H4 (cell line): ENCODE measurements at places on chromosomes 13 and 19. TPM values are rescaled to one million over a fixed set of nuclear protein-coding genes. Genes with fewer than 3 reads are reported as not detected.

GRCh38 chr19:18120127-18120526 is 22.5 kb downstream of the MAST3 start:
- DNase-seq: no peak

DNA sequence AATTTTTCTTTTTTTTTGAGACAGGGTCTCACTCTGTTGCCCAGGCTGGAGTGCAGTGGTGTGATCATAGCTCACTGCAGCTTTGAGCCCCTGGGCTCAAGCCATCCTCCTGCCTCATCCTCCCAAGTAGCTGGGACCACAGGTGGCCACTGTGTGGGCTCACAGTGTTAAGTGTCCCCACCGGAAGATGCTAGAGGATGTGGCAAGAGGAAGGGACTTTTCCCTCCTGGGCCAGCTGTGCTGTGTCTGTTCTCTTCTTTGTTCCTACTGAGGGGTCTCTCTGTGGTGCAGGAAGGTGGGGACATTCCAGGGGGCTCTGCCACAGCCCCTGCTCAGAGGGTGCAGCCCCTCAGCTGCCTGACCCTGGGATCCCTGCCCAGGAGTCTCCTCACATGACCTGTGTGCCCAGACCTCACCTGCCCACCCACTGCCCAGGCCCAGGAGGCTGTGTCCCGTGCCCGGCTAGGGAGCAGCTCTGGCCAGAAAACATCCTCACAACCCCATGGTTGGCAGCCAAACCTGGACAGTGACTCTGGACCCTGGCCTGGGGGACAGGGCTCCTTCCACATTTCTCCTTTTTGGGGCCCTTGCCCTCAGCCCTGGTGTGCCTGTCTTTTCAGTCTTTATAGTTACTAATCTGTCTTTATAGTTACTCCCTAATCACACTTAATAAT is 14.4 kb upstream of the ANKRD10 start:
- no peak for DNase-seq

DNA sequence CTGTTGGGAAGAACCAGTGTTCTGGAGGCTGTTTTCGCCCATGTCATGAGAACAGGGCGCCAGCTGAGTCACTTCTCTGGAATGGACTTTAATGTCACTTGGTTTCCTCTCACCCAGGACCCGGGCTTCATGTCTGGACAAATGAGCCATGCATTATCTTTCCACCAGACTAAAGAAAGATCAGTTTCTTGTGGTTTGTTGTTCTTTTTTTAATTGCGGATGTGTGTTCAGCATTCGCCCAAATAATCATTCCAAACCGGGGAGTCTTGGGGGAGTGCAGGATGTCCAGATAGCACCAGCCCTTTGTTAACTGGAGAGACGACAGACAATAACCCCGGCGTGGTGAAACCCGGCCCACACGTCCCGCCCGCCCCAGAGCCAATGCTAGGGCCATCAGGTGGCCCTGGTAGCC is 102.5 kb downstream of the COL4A2 start:
- DNase-seq: peak; percentile 65

DNA sequence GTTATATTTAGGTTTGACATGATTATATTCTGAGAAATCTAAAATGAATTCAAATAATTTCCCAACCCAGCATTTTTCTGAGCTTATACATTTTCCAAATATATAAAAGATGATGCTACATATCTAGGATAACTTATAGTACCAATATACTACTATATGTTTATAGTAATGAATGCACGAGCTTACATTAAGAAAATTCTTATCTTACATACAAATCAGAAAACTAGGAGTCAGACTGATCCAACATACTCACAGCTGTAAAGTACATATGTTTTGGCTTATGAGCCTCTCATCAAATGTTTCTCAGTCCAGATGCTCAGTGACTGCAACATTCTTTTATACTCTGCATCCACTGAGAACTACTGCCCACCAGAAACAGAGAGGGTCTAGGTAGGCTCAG is 491.3 kb upstream of the KLF12 start:
- DNase-seq: no peak

GRCh38 chr13:24173795-24174194 is 13.3 kb downstream of the SPATA13 start:
- DNase-seq: no peak

DNA sequence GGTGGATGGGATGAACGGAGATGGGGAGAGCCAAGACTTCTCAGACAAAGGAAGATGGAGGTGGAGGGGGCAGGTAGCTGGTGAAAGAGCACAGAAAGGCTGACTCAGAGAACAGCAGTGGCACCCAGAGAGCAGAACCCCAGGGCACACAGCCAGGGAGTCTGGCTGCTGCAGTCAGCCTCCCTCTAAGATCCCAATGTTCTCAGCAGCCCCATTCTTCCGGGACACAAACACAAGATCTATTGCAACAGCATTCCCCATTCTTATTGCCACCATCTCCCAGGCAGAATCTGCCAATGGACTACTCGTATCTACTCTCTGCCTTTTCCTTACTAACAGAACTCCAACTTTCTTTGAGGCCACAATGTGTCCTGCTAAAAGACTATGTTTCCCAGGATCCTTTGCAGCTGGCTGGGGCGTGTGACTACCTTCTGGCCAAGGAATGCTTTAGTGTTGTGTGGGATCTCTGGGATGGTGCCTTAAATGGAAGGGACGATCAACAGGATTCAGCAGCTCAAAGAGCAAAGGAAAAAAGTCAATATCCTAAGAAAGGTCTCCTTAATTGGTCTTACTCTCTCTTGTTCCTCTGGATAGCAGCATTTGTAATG is 7.5 kb downstream of the THAP8 start:
- DNase-seq: no peak

DNA sequence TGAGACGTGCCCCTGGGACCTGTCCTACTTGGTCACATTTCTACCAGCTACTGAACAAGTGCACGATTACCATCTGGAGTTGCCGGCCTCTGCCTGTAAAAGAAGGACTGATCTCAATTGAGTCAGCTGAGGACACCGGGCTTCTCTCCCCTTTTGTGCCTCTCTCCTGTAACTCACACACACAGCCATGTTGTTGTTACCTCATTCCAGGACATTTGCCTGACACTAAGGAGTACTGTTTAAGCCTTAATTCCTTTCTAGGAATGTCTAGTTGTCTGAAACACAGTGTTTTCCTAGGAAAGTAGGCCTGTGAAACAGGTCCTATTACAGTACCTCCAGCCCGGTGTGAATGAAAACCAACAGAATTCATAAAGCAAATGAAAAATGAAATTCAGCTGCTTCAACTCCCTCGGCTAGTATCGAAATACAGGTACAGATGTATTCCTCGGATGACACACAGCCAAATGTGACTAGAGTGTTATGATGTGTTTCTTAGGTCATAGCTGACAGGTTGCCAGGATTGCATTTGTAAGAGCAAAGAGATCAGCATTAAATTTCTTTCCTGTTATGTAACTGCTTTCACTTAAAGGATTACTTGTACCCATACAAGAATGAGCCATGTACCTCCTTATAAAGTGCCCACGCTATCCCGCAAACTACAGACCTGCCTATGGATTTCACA is 152.0 kb upstream of the IRS2 start:
- no peak for DNase-seq

DNA sequence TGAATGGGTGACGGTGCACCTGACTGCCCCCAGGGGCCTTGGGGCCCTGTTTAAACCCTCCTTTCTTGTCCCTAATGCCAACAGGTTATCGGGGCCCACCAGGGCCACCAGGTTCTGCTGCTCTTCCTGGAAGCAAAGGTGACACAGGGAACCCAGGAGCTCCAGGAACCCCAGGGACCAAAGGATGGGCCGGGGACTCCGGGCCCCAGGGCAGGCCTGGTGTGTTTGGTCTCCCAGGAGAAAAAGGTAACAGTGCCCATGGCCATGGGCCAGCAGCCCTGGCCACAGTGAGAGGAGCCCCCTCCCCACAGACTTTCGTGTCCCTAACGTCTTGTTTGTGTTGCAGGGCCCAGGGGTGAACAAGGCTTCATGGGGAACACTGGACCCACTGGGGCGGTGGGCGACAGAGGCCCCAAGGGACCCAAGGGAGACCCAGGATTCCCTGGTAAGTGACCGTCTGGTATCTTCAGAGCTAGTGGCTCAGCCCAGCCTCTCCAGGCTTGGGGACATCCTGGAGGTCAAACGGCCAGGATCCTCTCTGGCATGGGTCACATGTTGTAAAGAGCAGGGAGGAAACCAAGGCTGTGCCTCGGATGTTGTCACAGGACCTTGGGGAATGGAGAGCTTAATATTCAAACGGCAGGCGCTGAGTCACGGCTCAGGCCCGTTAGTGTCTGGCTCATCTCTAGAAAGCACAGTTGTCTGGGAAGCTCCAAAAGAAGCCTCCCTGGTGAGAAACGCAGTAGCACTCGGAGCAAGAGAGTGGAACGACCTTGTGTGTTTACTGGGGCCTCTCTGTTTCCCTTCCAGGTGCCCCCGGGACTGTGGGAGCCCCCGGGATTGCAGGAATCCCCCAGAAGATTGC is 58.3 kb downstream of the RAB20 start:
- DNase-seq: no peak

- DNase-seq: no peak
Observed at GRCh38 chr19:27851002-27851481, 1361.9 kb downstream of the UQCRFS1 start.

GRCh38 chr19:49212016-49212701 is 54.6 kb downstream of the TRPM4 start:
- DNase-seq: no peak

DNA sequence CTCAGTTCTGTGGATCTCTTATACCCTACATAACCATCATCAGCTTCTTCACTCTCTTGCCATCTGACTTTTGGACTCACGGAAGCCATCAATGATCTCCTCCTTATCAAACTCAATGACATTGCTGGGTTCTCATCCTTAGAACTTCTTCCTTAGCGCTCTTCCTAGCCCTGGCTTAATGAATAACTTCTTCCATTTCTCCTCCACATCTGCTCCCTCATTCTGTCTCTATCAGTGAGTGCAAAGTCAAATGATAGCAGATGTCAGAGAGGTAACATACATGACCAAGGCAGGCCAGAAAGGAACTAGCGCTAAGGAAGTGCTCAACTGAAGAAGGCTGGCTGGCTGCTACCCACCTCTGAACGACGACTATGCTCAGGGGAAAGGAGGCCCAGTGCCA is 449.8 kb downstream of the COG6 start:
- DNase-seq: no peak

GRCh38 chr13:103716718-103717117 is 650.5 kb upstream of the SLC10A2 start:
- DNase-seq: no peak

GRCh38 chr19:11041194-11041593 is 48.1 kb upstream of the LDLR start:
- DNase-seq: no peak

- no peak for DNase-seq
Observed at GRCh38 chr19:16252459-16253205, 54.9 kb downstream of the AP1M1 start.

- DNase-seq: peak; percentile 94
Observed at GRCh38 chr19:52962394-52963246, at the start of gene ZNF816. ZNF816 (minus strand) TSS chr19:52962881; CDS start chr19:52956089, 6,792 bp downstream.

DNA sequence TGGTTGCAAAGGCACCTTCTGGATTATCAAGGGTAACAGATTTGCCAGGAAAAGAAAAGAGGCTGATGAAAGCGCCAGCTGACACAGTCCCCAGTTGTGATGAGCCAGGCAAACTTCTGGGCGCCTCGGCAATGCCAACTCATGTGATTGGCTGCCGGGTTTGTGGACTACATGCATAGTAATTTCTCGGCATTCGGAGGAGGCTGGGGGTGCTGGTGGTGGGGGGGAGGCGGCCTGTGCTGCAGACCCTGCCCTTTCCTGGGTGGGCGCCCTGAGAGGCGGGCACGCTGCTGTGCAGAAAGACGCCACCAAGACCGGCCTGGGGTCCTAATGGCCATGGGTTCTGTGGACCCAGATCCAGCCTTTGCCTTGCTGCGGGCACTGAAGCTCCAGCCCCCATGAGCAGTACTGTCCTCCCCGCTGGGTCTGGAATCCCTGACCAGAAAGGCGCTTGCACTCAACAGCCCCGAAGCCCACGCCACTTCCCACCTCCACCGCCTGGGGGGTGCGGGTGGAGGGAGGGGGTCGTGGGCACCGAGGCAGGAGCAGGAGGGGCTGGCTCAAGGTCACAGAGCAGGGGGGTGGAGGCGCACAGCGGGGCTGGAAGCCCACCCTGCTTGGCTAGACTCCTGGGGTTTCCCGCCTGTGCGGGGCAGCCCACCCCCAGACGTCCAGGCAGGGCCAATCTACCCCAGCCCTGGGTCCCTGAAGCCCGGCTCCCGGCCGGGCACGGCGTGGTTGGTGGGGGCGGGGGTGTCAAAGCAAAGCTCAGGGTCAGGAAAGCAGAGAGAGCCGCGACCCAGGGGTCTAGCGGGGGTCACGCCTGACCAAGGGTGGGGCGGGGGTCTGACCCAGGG is 1.0 kb downstream of the DIRAS1 start:
- no peak for DNase-seq

DNA sequence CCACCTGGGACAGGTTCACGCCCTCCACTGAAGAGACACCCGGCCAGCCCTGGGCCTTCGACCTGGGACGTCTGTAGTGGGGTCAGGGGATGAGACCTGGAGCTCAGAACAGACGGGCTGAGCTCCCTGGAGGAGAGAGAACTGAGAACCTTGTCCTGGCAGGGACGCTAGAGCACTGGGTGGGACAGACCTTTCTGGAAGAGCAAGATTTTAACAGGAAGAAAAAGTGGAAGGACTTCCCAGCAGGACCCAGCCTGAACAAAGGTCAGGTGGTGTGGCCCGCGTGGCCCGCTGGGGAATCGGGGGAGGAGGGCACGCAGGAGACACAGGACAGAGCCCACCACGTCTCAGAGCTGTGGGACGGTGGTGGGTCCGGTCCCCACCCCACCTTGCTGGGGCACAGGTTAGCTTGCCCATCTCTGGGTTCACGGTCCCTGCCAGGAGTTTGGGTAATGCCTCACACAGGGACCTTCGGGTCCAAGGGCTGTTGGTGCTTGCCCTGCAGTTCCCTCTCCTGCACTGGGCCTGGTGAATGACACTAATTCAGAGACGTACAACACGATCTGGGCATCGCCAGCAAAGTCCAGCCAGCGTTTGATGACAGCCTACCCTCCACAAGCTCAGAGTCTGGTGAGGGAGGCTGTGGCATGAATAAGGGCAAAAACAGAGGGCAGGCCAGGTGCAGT is 1.2 kb upstream of the EFNA2 start:
- no peak for DNase-seq

- DNase-seq: no peak
Observed at GRCh38 chr19:15758379-15758778, 20.6 kb downstream of the OR10H3 start.

DNA sequence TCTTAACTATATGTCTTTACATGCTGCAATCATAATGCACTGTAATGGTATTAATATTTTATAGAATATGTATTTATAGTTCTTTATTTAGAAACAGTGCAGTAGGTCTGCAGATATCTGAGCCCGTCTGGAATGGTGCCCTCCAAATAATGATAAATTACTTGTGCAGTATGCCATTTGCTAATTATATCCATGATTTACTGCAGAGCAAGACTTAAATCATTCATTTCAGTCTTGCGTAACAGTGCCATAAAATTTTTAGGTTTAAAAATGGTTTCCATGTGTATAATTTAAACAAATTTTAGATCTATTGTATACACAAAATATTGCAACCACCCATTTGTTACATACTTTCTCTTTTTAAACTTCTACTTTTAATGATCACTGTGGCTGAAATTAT is 175.1 kb downstream of the ZNF536 start:
- no peak for DNase-seq

The CEACAM16 gene
- total RNA-seq: not detected in 2 replicates

The DCT gene
- 0.14 and 0.27 TPM in 2 replicates for total RNA-seq

The MZT1 gene
- 22.3 and 32.9 TPM in 2 replicates for total RNA-seq

The STOML3 gene
- not detected in 2 replicates for total RNA-seq
